ENCODE measurements at places on chromosomes 1 and 21.

DNA sequence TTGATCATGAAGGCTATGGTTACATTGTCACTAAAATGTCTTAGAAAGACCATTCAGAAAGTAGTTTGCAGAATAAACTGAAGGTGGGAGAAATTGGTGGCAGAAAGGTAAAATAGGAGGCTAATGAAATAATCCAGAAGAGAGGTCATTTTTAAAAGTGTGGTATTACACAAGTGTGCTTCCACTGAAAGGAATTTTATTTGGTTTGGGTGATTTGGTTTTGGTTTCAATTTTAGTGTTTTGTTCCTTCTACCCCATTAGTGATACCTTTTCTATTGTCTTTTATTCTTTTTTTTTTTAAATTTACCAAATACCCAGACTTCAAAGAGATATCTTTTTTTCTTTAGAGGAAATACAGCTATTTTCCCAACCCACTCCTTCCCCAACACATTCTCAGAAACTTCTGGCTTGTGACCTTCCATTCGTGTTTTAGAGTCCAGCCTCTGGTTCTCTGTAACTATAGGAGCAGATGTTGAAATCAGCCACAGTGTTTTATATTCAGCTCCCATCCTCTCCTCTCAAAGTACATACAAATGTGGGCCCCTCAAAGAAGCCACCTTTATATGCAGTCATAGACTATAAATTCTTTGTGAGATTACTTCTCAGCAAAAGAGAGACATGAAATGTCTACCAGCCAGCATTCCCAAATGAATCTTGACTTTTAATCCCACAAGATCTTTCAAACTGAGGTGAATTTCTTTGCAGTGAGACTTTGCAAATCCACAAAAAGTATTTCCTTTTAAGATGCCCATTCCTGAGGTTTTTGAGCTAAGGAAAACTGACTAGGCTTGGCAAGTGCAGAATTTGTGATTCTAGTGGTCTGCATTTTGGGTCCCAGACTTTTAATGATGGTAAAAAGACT, 42.0 kb upstream of the PALMD start:
- DNase-seq, result no peak

DNA sequence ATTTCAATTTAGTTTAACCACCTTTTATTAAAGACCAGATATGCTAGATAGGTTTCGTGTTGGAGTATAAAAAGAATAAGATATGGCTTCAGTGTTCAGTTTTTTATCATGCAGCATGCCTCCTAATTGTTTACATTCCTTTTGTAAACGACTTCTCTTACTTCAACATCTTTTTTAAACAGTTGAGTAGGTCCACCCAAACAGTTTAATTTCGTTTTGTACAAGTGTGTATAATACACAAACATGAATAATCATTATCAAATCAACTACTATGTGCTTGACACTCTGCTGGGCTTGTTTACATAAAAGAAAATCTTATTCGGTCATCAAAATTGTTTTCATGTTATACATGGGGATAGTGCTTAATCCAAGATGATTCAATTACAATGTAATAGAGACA, 906.3 kb upstream of the ADGRL4 start:
- DNase-seq, result no peak

- no peak for DNase-seq
These were observed 283.4 kb downstream of the KCNH1 start for GRCh38 chr1:210850556-210850955.

- DNase-seq, result no peak
These were observed 30.9 kb downstream of the LAMB3 start for GRCh38 chr1:209621286-209621685.

DNA sequence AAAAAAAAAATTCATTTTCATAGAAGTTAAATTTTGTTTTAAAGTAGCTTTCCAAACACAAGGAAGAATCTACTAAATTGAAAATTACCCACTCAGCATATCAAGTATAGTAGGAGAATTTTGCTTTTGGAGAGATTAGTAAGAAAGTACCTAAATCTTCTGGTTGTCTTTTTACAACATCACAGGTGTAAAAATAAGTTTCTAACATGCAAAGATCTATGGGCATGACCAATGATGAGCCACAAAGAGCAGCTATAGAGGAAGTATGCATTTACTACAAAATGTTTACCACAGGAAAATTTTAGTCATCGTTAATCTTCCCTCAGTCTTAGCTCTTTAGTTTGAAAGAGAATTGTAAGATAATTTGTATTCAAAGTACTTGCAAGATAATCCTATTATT, 28.1 kb downstream of the ANGPTL3 start:
- no peak for DNase-seq

DNA sequence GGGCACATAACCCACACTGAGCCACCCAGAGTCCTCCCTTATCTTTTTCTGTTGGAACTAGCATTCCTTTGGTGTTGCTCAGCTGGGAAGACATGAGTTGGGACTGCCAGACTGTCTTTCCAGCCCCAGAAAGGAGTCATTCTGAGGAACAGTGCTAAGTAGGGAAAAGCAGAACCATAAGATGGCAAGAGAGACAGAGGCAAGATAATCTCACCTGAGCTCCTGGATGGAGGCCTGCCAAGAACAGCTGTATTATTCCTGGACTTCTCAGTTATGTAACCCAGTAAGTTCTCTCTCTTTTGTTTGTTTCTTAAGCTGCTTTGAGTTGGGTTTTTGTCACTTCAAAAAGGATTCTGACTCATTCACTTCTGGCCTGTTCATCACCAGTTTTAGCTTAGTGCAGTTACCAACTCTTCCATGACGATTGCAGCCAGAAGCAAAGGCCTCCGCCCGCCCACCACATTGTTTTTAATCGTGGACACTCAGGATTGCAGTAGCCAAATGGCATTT, 134.4 kb downstream of the OMA1 start:
- DNase-seq, result no peak
